ENCODE measurements at places on chromosomes 3 and 15.

- no peak for DNase-seq
Observed at GRCh38 chr15:39880718-39881387, 39.2 kb downstream of the GPR176 start.

GRCh38 chr3:182436547-182436946 lies 356.8 kb upstream of the ATP11B start:
- DNase-seq, result no peak

DNA sequence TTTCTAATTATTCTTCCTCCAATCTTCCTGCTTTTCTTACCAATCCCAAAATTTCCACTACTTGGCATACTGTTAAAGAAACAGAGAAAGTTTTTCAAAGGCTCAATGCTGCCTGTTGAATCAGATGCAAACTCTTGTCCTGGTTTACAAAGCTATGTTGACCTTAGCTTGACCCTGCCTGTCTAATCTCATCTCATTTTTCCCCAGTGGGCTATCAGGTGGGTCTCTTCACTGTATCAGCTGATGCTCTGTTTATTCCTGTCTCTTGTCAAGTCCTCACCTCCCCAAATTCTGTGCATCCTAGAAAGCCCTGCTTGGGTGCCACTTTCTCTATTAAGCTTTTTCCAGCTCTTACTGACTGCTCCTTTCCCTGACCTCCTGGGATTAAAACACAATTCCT lies 18.2 kb downstream of the NFKBIZ start:
- no peak for DNase-seq

DNA sequence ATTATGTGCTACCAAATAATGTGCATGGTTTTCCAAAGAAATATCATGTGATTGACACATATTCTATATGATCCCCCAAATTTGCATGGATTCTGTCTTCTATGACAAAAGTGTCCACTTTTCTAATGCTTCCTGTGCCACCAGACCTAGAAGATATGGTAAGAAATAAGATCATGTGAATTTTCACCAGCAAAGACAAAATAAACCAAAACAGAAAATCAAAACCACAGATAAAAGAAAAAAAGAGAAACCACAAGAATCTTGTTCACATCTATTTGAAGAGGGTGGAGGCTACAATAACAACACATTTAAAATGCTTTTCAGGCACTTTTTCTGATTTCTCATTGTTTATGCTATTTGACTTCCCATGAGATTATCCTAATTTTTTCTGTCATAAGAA lies 303.4 kb downstream of the DIPK2A start:
- no peak for DNase-seq

- no peak for DNase-seq
Observed at GRCh38 chr3:126732281-126733060, 28.4 kb downstream of the CHCHD6 start.

GRCh38 chr3:57872606-57873005 lies 116.5 kb downstream of the SLMAP start:
- no peak for DNase-seq

DNA sequence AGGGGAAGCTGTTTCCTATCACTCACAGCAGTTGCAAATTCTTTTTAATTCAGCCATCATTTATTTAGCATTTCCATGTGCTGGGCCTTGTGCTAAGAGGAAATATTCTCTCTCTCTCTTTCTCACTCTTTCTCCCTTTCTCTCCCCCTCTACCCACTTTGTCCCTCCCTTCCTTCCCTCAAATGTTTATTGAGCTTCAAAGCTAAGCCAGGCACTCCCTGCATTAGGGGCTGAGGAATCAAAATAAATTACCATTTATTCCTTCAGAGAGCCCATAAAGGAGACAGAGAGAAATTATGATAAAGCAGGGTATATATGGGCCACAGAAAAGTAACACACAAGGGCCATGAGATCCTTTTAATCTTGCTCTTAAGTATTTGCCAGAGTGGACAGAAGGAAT lies 6.8 kb downstream of the TMPRSS7 start:
- no peak for DNase-seq

GRCh38 chr3:170759511-170760173 lies 110.4 kb downstream of the RPL22L1 start:
- no peak for DNase-seq

GRCh38 chr3:171334465-171334811 lies 125.8 kb downstream of the TNIK start:
- DNase-seq, result no peak

- no peak for DNase-seq
Observed at GRCh38 chr3:107377151-107377550, at the start of gene CCDC54. CCDC54 (plus strand) TSS chr3:107377439; CDS start chr3:107377588, 149 bp downstream.

DNA sequence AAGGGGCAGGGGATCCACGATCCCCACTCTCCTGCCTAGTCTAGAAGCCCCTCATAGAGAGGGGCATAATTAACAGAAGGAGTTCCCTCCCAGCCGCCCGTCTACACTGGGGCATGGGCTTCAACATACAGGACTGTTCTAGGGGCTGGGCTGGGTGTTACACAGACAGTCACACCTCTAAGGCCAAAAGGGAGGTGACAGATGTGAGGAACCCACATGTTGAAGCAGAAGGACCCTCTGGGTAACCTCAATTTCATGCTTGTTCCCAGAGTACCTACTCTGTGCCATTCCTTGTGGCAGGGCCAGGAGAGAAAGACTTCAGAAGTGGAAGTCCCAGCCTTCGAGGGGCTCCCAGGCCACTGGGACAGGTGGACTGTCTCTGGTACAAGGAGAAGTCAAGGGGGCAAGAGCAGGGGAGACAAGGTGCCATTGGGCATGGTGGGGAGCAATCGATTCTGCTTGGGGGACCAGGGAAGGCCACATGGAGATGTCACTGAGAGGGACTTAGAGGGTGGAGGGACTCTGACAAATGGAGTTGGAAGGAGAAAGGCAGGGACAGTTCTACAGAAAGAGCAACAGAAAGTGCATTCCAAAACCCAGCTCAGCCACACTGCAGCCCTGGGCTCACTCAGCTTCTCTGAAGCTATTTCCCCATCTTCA lies 71.3 kb downstream of the CPN2 start:
- DNase-seq, result no peak

DNA sequence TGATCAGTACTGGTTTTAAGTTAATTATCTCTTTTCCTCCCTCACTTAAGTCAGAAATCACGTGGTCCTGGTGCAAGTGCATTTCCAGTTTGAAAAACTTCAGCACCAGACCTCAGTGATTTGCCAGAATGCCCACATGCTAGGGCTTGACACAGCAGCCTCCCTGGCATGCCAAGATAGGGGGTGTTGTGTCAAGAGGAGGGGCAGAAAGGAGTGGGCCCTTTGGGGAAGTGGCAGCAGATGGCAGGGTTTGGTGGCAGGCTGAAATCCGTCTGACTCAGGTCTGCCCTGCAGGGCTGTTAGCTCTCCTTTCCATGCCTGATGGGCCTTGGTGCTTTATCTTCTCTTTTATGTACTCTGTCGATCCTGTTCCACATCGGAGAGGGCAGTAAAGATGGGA lies 23.4 kb downstream of the PXK start:
- DNase-seq, result no peak

DNA sequence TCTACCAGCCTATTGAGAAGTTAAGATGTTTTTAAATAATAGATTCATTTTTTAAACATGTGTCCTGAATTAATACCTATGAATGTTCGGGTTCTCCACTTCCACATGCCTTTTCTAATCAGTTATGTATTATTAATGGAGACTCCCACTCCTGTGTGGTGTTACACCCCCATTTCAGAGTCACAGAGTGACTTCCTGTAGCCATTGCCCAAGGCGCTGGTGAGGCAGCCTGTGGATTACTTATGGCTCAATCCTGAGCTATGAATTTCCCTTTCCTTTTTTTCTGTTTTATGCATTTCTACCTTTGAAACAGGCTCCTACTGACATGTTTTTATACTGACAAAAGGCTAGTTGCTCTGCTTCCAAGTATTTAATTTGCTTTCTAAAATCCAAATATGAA lies 162.3 kb downstream of the GABRG3 start:
- DNase-seq, result no peak

DNA sequence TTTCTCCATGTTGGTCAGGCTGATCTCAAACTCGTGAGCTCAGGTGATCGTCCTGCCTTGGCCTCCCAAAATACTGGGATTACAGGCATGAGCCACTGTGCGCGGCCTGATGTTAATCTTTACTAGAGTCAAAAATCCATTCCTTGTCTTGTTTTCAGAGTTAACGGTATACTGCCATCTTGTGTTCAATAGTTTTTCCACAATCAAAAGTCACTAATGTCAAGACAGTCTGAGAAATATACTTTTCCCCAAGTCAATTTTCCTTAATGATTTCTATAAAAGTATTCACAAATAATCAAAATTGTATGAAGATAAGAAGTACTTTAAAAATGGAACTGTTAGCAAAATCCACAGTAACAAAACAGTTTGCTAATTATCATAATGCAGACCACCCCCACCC lies 8.5 kb downstream of the CRBN start:
- no peak for DNase-seq

GRCh38 chr15:68418611-68419161 lies 13.3 kb downstream of the ITGA11 start:
- no peak for DNase-seq

DNA sequence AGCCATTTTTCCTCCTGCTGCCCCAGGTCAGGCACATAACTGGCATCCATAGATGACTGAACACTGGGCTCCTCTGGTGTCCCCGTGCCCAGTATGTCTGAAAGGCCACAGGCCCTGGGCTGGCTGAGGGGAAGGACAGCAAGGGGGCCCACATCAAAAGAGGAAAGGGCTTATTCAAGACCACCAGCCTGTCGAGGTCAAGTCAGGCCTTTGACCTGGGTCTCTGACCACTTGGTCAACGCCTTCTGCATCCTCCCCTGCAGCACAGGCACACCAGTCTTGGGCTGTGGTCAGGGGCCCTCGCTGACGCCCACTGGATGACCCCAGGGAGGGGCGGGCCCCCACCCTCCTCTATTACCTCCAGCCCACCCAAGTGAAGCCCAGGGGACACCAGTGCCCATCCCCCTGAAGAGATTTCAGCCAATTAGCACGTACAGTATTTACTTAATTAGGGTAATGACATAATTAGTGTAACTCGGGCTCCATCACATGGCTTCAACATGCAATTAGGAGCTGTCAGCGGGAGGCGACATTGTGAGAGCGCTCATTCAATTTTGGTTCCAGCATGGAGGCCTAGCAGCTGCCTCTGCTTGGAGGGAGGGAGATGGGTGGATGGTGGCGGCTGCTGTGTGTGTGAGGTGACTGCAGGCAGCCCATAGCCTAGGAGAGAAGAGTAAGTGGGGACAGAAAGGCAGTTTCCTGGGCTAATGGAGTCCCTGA lies 13.5 kb upstream of the DNAH1 start:
- DNase-seq, result no peak

DNA sequence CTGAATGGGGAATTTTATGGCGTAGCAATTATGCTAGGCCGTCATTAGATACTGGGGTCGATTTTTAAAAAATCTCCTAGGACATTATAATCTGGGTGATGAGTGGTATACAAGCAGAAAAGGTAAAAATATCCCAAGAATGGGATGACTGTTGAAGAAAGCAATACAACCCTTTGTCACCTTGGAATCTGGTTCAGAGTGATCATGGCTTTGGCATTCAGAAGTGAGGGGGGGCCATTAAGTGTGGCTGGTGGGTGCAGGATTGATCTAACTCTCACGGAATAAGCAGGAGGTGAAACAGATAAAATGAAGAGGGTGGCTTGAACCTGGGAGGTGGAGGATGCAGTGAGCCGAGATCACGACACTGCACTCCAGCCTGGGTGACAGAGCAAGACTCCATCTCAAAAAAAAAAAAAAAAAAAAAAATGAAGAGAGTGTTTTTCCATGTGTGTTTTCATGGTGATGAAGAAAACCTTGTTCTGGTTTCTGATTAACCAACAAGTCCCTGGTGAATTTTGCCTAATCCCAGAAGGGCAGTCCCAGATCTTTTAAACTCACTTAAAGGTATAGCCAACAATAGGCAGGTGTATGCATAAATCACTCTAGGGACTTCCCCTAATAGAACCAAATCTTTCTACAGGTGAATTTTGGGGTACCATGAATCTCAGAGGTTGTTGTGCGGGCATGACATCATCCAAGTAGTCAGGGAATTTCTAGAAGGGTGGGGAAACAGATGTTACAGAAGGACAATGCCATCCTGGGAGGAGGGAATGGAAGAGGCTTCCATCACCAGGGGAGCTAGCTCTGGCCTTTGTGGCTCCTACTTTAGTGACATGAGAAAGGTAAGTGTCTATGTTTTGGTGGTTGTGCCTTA lies 3.1 kb upstream of the RAD54L2 start:
- DNase-seq, result no peak

DNA sequence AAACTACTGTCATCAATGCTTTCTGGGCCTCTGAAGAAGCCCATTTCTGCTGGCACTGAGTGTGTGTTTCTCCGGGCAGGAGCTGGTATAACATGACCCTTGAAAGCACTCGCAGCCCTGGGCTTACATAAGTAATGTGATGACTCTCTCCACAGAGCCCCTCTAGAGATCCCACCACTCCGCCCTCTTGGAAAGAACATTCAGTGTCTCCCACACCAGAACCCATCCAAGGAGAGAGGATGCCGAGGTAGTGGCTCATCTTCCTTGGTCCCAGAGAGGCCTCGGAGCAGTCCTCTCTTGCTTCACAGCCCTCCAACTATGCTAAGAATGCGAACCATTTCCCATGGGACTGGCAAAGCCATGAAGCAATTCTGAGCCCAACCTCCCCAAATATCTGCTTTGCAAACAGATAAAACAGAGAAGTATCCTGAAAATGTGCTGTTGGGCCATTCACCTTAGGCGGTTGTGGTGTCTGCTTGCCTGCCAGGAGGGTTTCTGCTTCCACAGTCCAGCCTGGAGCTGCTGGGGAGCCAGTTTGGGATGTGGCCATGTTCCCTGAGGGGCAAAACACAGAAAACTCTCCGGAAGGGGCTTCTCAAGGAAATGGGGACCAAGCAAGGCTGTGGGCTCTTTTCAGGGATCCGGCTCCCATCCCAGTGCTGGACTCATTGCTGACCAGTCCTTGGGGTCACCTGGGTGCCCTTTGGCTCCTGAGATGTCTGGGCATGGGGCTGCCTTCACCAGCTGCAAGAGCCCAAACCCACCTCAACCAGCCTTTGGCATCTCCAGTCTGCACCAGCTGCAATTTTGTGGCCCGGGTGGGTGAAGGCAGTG lies 47.3 kb downstream of the AMOTL2 start:
- DNase-seq, result no peak

DNA sequence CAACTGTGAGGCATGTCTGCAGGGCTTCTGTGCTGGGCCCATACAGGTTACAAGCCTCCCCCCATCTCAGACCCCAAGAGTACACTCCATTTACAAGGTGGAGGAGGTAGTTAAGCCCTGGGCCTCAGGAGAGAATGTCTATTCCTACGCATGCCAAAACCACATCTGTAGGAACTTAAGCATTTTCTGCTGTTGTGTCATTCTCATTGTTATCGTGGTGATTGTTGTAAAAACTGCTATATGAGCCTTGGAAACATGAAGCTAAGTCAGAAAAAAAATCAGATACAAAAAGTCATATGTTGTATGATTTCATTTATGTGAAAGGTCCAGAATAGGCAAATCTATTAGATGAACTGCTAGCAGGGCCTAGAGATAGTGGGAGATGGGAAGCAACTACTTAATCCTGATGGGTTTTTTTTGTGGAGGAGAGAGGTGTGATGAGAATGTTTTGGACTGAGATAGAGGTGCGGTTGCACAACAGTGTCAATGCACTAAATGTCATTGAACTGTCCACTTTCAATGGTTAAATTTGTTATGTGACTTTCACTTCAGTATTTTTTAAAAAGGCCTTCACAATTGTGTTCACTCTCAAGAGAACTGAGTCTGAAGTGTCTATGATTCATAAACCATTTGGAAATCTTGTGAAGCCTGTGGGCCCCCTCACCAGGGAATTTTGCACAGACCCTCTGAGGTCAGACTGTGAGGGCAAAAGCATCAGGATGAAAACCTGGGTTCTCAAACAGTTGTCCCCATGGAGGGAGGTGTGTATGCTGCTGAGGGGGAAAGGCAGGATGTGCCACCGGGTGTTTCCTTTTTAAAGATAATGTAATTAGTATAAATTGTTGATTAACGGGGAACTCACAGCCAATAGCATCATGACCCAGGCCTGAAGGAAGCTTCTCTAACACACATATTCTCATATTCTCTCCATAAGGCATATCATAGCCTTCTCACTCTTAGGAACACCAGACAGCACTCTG lies 3.2 kb downstream of the RTP3 start:
- no peak for DNase-seq
